ENCODE measurements at places on chromosomes 3 and 15.

- no peak for DNase-seq
These were observed 47.4 kb upstream of the MKRN3 start for GRCh38 chr15:23518104-23518503.

DNA sequence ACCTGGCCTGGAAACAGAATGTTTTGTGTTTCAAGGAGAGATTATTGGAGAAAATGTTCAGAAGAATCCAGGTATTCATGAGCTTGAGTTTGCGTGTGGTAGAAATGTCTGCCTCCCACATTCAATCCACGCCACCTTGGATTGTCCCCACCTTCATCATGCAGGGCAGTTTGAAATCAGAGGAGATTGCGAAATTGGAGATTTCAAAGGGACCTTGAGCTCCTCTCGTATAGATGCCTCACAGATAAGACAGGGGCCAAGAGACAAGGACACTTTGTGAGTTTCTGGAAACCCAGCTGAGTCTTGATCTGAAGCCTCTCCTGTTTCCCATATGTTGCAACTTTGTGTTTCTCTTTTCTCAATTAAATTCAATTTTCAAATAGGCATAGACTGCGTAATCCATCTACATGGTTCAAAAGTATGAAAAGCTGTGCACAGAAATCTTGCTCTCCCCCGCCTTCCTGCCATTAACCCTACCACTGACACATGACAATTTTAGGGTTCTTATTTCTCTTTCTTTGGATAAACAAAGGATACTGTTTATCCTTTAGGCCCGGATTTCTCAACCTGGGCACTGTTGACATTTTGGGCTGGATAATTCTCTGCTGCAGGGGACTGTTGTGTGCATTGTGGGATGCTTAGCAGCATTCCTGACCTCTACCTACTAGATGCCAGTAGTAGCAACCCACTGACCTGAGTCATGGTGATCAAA is 53.8 kb downstream of the CMTM8 start:
- DNase-seq = no peak

DNA sequence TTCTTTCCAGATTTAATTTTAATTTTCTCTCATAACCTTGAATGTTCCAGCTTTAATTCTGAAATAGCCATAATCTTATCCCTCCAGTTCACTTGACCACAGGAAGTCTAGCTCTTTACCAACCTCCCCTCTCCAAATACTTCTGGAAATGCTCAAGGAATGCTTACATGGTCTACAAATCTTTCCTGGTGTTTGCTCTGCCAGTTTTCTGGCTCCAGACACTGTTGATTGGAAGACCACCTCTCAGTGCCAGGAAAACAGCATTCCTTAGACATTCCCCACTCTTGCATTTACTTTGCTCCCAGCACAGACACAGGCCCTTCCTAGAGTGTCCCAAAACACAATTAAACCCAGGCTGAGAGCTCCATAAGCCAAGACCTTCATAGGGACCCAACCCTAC is 98.6 kb downstream of the MESD start:
- DNase-seq = no peak

- DNase-seq = no peak
These were observed 119.1 kb upstream of the TMC3 start for GRCh38 chr15:81492969-81493645.

DNA sequence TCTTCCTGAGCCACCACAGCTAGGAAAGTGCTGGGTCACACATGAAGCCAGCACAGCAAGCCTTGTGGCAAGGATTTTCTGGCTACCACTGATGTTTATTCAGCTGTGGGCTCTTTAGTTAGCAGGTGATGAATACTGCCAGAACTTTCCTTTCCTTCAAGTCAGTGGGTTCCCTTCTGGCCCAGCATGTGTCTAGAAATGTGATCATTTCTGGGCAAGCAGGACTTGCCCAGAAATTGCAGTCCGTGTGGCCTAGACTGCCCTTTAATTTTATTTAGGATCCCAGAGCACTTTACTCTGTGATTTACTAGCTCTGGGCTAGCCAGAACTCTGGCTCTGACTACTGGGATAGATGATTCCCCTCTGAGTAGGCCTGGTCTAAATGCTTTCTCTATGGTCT is 397.5 kb downstream of the ZIC4 start:
- DNase-seq = no peak

DNA sequence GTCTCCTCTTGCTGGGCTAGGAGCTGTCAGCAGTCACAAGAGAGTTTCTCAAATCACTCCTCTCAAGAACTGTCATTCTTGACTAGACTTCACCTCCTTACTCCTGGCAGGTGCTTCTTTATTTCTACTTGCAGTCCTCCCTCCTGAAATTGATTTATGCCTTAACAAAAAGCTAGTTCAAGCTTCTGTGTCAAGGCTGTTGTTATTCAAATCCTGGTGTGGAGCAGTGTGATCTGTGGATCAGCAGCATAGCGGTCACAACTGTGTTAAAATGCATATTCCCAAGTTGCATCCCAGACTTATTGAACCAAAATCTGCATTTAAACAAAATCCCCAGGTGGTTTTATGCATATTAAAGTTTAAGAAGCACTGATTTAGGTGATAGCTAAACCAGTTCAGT is 120.7 kb upstream of the MRPL3 start:
- DNase-seq = no peak

DNA sequence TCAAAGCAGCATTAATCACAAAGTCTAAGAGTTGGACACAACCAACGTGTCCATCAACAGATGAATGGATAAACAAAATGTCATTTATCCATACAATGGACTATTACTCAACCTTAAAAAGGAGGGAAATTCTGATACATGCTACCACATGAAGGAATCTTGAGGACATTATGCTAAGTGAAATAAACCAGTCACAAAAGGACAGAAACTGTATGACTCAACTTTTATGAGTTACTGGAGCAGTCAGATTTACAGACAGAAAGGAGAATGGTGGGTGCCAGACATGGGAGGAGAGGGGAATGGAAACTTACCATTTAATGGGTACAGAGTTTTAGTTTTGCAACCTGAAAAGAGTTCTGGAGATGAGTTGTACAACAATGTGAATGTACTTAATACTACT is 43.0 kb upstream of the SEC13 start:
- no peak for DNase-seq

- no peak for DNase-seq
These were observed 25.3 kb upstream of the NR2C2 start for GRCh38 chr3:14921811-14922705.

- no peak for DNase-seq
These were observed 602.4 kb downstream of the UNC13C start for GRCh38 chr15:54580643-54581042.

DNA sequence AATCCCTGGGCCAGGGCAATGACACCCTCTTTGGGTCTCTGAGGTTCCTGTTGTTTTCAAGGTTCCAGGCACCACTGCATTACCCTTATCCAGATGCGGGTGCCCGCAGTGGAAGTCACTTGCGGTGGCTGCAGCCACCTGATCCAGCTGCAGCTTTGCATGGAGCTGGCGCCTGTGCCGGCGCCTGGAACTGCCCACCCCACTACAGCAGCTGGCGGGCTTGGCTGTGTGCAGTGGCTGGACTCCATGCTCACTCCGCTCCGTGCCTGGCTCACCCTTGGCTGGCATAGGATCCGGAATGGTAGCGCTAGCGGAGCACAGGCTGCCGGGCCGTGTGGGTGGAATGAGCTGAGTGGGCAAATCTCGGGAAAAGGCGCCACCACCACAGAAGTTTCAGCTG is 832.6 kb upstream of the CADM2 start:
- no peak for DNase-seq

DNA sequence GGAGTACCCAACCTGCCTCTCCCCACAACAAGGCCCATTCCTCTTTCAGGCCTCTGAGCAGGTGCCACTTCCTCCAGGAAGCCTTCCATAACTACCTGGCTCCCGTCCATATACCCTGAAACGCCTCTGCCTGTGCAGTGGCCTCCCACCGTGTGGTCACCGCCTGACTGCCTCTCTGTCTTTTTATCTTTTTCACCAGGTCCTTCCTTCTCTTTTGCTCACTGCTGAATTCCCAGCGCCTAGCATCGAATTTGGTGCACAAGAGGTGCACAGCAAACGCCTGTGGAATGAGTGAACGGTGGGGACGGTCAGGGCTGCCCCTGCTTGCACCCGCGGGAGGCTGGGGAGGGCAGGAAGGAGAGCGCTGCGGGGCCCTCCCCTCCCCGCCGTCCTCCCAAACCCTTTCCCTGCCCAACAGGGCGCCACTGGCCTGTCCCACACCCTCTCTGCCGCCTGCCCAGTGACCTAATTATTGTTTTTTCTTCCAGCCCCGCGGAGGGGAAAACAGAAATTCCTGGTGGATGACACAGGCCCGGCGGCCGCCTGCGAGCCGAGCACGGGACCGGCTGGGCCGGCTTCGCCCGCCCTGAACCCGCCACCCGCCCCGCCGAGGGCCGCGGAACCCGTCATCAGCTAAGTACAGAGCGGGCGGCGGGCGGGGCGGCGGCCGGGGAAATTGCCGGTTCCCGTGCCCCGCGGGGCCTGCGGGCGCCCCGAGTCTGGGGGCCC is 140.1 kb downstream of the SMAD6 start:
- no peak for DNase-seq

DNA sequence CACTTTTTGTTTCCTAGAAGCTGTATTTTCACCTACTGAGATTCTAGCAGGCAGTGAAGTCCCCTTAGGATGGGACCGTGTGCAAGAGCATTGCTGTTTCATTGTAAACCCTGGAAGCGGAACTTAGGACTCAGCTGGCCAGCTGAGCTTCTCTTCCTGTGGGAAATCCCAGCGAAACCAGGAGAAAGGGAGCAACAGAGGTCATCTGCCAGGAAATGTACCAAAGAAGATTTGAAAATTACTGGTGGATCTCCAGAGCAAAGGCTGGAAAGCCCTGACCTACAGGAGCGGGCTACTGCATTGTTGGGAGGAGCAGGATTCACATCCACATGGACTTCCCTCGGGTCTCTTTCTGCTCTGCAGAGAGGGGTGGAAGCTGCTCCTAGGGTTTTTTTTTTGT is 7.6 kb upstream of the ADPRH start:
- DNase-seq = no peak

DNA sequence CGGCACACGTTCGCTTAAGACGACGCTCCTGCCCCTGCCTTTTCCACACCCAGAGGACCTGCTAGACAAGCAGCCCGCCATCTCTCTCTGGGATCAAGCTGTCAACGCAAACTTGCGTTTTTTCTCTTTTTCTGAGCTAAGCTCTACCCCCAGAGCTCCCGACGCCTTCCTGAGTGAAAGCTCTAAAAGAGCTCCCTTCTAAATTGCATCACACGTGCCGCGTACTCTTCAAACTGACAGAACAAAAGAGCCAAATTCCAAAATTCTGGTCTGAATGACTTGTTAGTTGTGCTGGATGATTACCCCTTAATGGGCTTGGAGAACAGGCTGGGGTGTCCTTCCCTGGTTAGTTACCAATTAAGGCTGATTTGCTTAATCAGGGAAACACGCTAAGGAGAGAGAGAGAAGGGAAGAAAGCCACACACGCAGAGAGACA is 81.2 kb downstream of the MDFIC2 start:
- no peak for DNase-seq

DNA sequence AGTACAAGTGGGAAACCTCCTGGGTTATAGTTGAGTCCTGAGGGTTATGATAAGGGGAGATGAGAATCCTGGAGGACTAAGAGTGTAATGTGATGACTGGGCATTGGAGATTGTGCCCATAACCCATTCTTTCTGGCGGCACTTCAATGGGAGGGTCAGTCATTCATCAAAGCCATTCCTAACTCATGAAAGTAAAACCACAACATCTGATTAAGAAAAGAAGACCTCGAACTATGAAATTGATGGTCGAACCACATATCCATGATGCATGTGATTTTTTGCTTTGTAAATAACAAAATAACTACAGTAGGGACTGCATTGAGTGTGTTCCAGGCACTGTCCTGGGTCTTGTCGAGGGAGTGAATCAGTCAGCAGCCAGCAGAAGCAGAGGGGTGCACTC is 215.1 kb downstream of the SHQ1 start:
- DNase-seq = no peak

GRCh38 chr3:23819599-23820360 is 14.0 kb downstream of the UBE2E1 start:
- no peak for DNase-seq

- peak; percentile 7 for DNase-seq
These were observed 1.1 kb downstream of the HHATL start for GRCh38 chr3:42701371-42702065.

GRCh38 chr15:60557191-60557618 is 78.3 kb upstream of the ICE2 start:
- DNase-seq = no peak

DNA sequence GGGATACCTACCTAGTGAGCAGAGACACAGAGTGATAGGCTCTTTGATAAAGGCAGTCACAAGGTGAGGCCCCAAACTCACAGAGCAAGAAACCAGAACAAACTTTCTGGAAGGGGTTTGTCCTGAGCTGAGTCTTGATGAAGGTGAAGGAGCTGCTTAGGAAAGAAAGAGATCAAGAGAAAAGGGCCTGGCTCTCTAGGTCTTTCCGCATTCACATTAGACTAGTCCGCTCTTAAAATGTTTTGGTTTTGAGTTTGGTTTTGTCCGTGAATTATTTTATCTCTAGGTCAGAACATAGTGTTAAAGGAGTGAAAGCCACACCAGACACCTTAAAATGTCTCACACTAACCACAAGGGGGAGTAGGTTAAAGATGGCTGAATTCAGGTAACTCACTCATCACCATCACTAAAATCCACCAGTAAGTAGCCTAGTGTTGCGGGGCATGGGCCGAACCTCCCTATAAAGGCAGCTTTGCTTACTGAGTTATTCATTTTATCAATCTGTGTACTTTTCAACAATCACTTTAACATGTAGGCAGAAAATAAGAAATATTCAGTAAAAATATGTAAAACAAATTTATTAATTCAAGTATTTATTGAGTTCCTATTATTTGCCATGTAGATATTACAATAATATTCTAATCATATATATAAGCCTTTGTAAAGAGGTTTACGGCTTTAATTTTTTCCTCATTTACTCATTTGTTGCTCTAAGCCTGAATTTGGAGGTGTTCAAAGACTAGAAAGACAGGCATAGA is 121.5 kb upstream of the TSC22D2 start:
- DNase-seq = no peak

GRCh38 chr3:6867269-6867668 is 6.4 kb downstream of the GRM7 start:
- no peak for DNase-seq

DNA sequence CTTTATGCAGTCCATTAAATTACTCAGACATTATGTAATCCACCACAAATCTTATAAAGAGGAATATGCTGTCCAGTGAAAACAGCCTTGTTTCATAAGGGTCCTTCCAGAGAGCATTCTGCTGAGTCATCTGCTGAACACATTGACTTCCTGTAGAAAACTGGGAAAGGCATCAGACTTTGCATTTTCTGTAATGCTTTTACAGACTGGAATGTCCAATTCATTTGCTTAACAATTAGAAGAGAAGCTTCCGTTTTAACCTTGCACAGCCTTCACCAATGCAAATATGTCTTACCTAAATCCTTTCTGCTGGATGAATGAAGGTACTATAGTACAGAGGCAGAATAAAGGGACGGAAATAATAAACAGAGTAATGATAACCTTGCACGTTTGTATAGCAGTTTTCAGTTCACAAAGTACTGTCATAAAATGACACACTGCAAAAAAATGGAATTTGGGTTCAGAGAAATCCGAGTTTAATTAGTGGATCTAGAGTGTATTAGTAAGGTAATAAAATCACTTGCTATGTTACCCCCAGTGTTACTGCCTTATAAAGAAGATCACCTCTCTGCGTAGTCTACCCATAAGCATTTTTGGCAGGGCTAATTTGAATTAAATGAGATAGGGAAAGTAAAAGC is 301.5 kb downstream of the PYDC2 start:
- no peak for DNase-seq
